ENCODE measurements at places on chromosomes 2 and 18.

- DNase-seq = no peak
Measured at GRCh38 chr18:6652098-6652497, 77.4 kb upstream of the ARHGAP28 start.

DNA sequence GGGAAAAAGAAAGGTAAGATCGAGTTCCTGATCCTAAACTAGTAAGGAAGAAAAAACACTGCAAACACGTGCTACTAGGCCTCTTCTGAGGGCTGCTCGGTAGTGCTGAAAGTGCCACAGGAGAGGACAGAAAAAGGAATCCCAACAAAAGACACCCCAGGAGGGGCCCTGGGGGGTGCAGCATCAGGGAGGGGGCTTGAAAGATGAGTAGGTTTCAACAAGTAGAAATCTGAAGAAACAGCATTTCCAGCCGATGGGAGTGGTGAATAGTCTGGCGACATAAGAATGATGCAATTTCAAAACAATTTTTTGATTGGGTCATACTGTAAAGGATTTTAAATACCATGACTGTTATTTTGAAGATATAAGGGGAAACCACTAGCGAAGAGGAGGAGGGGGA lies 98.6 kb downstream of the NOL10 start:
- no peak for DNase-seq

- DNase-seq = no peak
Measured at GRCh38 chr18:79572093-79572780, 107.4 kb upstream of the CTDP1 start.

GRCh38 chr2:236551471-236552211 lies 18.0 kb upstream of the ACKR3 start:
- DNase-seq = no peak

DNA sequence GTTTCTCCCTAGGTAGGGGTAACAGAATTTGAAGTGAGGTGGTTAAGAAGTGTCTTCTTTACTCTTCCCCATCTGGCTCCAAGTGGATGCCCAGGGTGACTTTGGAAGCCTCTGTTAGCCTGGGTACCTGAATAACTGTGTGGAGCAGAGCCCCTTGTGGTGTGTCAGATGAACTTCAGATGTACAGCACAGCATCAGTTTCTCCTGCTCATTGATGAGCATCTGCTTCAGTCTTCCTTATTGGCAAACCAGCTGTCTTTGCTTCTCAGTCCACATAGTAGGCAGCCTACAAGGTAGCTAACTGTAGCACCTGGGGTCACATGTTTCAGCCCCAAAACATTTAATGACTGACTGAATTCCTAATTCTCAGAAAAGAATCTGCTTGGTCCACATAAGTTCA lies 56.2 kb upstream of the ATP8B1 start:
- no peak for DNase-seq

DNA sequence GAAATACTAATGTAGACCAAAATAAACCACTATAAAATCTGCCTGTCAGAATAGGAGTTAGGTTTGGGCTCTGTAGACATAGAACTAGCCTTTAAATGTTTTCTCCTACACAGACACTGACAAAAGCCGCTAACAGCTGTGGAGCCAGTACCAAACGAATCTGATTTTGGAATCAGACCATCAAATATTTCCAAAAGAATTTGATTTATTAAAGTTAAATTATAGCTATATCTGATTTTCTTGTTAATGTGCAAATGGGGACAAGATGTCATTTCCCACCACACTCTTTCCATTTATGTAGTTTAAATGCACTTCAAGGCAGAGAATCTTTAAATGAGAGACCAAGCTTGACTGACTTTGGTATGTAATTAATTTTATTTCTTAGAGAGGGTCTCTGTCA lies 343.4 kb upstream of the FIGN start:
- DNase-seq = no peak

DNA sequence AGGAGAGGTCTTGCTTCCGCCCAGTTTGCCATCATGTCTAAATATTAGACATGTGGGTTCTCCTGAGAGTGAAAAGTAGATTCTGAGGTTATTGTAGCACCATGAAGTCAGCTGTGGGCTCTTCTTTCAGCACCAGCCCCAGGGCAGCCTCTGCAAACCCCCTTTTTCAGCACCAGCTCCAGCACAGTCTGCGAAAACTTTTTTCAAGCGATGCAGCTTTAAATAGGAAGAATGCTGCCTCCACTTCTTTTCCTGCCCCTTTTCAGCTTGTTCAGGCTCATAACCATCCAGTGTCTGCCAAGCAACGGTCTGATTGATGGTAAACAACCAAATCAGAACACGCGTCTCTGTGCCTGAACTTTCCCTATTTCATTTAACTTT lies at the start of gene COL5A2:
TSS of gene COL5A2 (minus strand) at position 192 of the 381 bp plus-strand sequence. CDS start at position 35, 157 bp downstream.
- no peak for DNase-seq
